Hematopoietic multipotent progenitor cell treated with erythropoietin and hydrocortisone succinate and interleukin-3 and kit ligand, for 4 days (in vitro differentiated cells): ENCODE measurements at places on chromosomes 12 and 14.
A peak's percentile ranks its signal among the peaks of the same experiment; 100 is the strongest.

DNA sequence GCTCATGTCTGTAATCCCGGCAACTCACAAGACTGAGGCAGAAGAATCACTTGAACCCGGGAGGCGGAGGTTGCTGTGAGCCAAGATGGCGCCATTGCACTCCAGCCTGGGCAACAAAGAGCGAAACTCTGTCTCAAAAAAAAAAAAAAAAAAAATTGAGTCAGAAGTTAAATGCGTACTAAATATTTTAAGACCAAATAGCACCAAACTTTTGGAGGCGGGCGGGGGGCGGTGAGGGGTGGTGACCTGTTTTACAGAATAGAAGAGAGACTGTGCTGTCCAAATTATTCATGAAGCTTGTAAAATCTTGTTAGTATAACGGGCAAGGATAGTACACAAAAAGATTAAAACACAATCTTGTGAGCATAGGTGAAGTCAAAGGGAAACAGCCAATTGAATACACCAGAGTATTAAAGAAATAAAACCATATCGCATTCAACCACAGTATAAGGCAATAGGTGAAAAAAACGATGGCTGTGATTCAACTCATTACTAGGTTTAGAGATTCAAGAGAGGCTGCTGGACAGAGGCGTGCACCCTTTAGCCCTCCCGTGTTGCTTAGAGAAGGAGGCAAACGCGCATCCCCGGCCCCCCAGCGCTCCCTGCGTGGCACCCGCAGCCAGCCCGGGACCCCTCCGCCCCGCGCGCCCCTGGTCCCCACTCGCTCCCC, 571 bp downstream of the ZNF891 start:
- DNase-seq: peak; percentile 61

GRCh38 chr12:108611884-108612415, 14.1 kb upstream of the TMEM119 start:
- DNase-seq: peak; percentile 79

DNA sequence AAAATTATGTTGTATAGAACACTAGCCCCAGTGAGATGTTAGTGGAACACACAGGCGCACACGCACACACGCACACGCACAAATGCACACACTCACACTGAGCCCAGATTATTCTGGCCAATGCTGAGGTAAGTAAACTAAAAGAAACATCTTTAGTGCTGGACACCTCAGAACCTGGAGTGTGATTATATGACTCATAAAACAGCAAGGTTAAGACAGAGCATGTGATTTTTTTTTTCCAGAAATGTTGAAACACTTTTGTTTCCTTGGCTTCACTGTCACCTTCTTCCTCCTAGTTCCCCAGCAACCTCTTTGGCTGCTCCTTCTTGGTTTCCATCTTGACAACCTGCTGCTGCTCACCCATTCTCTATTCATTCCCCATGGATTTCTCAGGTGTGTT, 141.0 kb upstream of the ALG10B start:
- no peak for DNase-seq

GRCh38 chr12:130162745-130163460, 639 bp downstream of the FZD10 start:
- DNase-seq: no peak

DNA sequence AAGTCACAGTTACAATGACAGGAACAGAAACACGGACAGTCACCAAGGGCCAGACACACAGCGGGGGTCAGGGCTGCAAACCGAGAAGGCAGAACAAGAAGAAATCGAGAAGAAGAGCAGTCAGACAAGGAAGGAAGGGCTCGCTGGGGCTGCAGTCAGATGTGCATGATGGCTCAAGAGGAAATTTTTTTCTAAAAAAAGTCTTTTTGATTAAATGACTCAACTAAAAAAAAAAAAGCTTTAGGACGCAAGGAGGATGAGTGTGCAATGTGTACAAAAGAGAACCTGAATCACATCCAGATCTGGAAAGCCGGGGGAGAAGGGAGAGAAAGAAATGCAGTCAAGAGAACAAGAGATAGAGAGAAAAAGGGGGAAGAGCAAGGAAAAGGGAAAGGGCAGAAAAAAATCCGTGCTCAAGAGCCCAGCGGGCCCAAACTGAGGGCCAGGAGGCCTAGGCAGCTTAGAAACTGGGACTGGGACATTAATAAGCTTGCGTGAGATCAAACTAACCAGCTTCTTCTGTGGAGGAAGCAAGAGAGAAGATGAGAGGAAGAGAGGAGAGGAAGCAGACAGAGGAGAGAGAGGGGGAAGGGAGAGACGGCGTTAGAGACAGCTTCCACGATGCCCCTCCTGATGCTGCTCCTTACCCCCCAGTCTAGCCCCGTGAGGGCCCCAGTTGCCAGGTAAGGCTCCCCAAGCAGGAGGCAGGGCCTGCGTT, 6.7 kb downstream of the IFFO1 start:
- DNase-seq: no peak

- DNase-seq: peak; percentile 41
Measured at GRCh38 chr14:93331728-93332396, 974 bp downstream of the BTBD7 start.

- no peak for DNase-seq
Measured at GRCh38 chr12:129163461-129163860, 310.2 kb downstream of the GLT1D1 start.

DNA sequence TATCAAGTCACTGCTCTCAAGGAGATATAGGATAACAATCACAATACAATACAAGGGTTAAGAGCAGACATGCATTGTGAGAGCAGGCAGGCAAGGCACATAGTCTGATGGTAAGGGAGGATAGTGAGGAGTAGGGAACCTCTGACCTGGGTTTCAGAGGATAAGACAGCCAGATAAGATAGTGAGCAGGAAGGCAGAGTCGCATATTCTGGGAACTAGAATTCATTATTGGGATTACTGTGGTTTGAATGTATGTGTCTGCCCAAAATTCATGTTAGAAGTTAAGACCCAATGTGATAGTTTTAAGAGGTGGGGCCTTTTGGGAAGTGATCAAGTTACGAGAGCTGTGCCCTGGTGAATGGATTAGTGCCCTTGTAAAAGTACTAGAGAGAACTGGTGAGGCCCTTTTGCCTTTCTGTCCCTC, 14.4 kb upstream of the ATF1 start:
- no peak for DNase-seq

DNA sequence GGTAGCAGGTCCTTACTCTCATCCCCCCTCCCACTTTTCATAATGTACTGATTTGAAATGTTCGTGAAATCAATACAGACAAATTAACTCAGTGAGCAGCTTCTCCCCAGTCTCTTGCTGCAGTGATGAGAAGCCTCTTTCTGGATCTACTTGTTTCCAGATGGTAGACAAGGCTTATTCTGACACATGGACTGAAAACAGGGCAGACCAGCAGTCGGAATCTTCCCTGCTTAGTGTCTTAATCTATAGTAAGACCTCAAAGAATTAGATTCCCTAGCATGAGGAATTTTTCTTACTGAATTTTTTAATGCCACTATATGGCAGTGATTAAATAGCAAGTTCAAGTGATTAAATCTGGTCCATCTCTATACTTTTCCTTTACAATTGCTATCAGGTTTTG, 120.1 kb downstream of the RGS6 start:
- no peak for DNase-seq

DNA sequence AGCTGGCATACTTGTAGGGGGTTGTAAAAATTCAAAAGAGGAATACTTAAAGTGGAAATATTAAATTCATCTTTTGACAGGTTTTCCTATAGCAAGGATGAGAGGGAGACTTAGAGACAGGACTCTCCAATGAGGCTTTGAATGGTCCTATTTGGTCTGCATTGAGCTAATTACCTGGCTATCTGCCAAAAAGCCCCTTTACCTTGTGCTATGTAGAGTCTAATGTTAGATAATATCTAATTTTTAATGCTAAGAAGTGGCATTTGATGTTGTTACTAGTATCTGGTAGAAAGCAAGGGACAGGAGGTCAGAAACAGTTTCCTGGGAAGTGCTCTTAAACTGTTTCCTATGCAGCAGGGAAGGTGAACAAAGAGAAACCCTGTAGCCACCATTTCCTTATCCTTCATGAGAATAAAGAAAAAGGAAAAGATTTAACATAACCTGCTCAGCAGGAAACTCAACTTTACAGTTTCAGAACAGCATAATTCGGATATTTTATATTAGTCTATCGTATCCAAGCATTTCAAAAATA, 550.0 kb downstream of the SOX5 start:
- no peak for DNase-seq
